ENCODE measurements at places on chromosomes 12 and 14.

DNA sequence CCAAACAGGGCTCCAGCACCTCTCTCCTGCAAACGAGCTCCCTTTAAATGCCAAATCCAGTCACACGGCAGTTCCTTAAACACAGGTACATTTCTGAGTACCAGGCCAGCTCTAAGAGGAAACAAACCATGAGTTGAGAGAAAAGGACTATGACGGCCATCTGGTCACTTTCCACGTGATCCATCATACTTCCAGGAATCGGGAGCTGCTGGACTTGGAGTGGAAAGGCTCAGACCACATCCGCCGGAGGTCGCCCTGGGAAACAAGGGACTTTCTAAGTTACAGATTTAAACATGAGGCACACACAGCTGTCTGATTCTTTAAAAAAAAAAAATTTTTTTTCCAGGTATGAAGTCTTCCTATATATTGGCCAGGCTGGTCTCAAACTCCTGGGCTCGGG is 39.2 kb downstream of the ACADS start:
- no peak for DNase-seq

- DNase-seq: no peak
Measured at GRCh38 chr12:121980892-121981272, 40.8 kb upstream of the BCL7A start.

DNA sequence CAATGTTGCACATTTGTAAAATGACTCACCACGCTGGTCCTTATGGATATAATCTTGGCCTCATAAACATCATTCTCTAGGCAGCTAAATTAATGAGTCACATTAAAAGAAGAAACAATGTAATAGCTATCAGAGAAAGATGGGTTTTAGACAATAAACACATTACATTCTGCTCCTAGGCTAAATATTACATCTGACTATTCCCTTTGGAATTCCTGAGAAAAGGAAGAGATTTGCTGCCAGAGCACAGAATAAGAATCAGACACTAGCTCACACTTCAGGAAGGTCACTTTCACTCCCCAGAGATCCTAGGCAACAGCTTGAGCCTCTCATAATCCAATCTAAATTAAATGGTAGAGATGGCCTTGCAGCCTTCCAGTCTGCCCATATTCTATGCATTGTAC is 218.2 kb downstream of the PTPRO start:
- no peak for DNase-seq

DNA sequence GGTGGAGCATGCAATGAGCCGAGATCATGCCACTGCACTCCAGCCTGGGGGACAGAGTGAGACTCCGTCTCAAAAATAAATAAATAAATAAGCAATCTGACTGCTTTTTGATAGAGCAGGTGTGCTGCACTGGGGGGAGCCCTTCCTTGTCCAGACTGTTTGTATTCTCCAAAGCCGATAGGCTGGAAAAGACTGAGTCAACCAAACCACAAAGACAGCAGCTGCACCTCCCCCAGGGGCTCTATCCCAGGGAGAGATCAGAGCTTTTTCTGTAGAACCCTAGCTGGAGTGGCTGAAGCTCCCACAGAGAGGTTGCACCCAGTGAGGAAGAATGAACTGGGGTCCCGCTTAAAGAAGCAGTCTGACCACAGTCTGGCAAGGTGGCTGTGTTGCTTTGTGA is 45.8 kb upstream of the LALBA start:
- DNase-seq: no peak

- no peak for DNase-seq
Measured at GRCh38 chr14:103315351-103315911, 18.6 kb upstream of the EIF5 start.

DNA sequence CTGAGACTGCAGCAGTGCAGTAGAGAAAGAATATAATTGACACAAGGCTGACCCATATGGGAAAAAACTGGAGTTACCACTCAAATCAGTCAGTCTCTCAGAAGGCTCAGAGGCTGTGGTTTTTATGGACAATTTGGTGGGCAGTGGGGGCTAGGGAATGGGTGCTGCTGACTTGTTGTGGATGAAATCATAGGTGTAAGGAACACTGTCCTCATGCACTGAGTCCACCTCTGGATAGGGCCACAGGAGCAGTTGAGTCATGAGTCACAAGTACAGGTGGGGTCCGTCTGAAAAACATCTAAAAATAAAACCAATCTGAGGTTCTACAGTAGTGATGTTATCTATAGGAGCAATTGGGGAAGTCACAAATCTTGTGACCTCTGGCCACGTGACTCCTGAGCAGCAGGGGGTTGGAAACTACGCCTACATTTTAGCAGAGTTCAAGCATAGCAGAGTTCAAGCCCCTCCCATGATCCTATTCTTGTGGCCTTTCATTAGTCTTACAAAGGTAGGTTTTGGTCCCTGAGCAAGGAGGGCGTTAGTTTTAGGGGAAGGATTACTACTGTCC is 18.1 kb upstream of the SGPP1 start:
- no peak for DNase-seq

DNA sequence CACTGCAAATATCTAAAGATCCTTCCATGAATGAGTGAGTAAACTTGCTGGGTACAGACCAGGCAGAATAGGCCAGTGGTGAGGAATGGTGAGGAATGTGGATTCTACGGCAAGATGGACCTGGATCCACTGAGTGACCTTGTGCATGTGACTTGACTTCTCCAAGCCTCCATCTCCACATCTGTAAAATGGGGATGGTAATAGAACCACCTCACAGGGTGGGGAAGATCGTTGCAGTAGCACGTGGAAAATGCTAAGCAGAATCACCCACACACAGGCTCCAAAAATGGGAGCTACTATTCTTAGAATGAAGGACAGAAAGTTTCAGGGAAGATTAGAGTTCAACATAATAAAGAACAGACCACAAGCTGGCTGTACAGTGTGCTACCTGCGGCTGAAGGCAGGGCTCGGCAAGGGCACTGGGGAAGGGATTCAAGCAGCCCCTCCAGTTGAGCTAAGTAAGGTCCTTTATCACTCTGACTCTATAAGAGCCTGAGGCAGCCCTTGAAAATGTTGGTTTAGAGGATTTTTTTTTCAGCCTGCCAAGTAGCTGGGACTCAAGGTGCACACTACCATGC is 47.5 kb downstream of the ACTN1 start:
- DNase-seq: no peak

DNA sequence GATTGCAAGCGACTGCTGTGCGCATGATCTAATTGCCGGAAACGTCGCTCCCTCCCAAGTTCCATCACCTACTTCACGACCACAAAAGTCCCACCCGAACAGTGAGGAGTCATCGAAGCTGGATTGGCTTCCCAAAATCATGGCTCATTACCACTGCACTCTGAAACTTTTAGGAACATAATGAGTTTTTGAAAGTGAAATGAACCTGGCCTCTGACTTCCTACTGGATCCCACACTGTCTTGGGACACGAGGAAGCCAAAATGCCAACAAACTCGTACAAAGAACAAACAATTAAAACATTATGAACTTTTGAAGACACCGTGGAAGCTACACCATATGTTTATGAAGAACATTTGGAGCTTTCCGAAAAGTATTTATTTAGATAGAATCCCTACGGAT is 334.8 kb upstream of the TMPO start:
- DNase-seq: no peak

- no peak for DNase-seq
Measured at GRCh38 chr12:32178341-32179010, 71.8 kb downstream of the BICD1 start.

- DNase-seq: no peak
Measured at GRCh38 chr14:100747021-100747586, 20.4 kb downstream of the DLK1 start.

- DNase-seq: no peak
Measured at GRCh38 chr12:109868182-109869051, 11.9 kb downstream of the GLTP start.

DNA sequence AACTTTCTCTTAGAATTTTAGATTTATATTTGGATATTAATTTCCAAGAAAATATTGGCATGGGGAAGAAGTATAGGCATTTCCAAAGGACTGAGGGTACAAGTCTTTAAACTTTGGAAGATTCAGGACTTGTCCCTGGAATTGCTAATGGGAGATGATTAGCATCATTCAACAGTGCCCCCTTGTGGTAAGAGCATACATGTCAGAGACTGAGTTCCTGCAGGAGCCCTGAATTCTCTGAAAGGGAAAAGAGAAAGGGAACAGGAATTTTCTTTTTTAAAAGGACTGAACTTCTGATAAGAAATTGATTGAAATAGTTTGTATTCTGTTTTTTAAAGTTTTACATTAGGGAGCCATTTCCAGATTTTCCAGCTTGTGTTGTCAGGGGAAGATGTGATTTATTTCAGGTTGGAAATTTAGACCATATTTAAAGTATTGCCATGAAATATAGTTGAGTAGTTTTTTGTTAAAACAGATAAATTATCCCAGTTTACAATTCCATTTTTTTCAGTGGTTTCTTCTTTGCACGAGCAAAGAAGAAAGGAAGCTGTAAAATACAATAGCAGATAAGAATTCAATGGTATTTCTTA is 44.0 kb upstream of the REP15 start:
- DNase-seq: peak; percentile 65

DNA sequence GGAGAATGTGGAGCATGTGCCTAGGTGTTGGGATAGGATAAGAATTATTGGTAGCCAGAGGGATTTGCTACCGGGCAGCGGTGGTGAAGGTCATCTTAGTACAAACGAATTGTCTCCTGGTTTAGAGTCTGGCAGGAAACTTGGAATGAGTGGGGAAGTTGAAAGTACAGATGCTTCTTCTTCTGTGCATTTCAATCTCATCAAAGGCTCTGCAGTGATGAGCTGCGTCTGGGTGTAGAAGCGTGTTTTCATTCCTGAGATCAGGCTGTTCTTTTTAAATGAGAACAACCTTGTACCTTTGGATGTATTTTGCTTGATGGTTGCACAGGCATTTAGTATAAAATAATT is 2.1 kb downstream of the WNK1 start:
- DNase-seq: peak; percentile 49

GRCh38 chr12:53007343-53007742 is 1.1 kb downstream of the EIF4B start:
- no peak for DNase-seq
